Thoracic aorta (tissue), 2 donors: ENCODE measurements at places on chromosomes 1 and 21.

- DNase-seq: no peak
These were observed 634 bp downstream of the ALG14 start for GRCh38 chr1:95072117-95072516.

- DNase-seq: no peak
These were observed 17.4 kb downstream of the BMP8A start for GRCh38 chr1:39508857-39509305.

DNA sequence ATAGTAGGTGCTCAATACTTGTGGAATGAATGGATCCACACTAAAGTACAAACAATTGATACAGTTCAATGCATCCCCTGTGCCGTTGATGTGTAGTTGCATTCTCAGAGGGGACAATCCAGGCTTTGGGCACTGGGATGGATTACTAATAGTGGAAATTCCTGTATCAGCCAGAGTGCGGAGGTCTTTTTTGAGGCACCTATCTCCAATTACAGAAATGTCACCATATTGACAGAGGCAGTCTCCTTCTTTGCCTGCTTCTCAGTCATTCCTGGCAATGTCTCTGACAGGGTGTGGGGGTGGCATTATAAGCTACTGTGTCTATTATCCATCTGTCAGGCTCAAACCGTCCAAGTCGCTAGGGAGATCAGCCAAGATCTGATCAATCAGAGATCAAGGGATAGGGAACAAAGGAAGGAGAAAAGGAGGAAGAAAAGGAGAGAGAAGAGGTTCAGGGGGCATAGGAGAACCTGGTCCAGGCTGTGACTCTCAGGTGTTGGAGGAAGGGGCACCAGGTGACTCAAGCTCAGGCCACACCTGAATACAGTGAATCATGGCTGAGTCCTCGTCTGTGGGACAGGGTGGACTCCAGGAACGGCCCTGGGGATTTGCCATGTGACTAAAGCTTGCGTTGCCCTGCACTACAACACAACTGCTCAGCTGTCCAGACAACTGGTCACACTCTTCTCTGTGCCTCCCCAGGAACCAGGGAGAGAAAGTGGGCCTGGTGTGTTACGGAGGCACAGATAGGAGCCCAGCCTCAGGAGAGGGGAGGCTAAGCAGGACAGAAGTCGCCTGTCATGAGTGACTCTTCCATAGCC is 3.4 kb upstream of the LAMB3 start:
- no peak for DNase-seq

DNA sequence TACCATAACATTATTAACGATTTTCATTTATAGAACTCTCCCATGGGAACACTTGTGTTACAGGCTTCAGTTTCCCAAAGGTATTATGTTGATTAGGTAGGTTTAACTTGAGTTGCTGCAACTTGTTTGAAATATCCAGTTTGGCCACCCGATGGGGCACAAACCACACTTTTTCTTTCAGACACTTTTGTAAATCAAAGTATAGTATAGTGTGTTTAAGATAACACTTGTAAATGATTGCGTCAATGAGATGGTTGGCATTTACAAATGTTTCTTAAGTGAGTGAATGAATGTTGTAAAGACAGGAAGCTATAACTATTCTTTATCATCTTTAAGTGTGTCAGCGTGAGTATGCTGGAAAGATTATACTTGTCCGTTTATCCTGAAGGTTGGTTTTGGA is 4.3 kb downstream of the XPR1 start:
- DNase-seq: no peak

- DNase-seq: peak; percentile 0
These were observed 7.1 kb downstream of the COL6A1 start for GRCh38 chr21:45988366-45989347.

DNA sequence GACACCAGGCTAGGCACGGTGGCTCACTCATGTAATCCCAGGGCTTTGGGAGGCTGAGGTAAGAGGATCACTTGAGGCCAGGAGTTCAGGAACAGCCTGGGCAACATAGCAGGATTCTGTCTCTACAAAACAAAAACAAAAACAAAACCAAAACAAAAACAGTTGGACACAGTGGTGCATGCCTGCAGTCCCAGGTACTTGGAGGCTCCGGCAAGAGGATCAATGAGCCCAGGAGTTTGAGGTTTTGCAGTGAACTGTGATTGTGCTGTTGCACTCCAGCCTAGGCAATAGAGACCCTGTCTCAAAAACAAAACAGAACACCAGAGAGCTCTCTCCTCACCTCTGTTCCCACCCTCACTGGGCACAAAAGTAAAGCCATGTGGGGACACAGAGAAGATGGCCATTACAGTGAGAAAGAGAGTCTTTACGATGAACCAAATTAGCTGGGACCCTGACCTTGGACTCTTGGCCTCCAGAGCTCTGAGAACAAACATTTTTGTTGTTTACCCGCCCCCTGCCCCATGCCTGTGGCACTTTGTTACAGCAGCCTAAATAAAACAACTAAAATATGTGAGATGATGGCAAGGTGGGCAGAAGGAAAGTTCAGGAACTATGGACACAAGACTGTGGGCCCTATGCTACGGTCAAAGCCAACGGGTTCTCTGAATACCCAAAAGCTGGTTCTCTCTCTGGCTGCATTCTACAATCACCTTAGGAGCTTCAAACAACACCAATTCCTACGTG is 9.8 kb downstream of the NADK start:
- no peak for DNase-seq

GRCh38 chr1:153347856-153348255 is 785 bp downstream of the PGLYRP4 start:
- DNase-seq: no peak

GRCh38 chr1:184075055-184076029 is 23.8 kb downstream of the TSEN15 start:
- DNase-seq: no peak

DNA sequence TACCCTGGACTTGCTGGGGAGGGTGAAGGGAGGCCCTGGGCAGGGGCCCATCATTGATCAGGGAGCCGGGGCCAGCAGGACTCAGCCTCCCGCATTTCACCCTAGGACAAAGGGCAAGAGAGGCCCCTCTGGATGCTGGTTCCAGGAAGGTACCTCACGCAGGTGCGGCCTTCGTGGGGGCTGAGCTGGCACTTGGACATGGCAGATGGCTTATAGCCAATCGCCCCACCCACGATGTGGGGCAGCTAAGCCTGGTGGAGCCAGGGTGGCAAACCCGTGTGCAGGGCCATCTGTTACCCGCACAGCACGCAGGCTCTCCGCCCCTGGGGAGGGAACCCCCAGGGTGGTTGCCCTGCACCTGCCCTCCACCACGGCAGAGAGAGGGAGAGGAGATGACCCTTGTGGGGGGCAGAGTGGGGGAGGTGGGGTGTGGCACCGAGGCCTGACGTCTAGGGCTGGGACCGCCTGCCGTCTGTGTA is 2.5 kb downstream of the TFF3 start:
- no peak for DNase-seq

GRCh38 chr1:199778324-199778955 is 249.1 kb upstream of the NR5A2 start:
- no peak for DNase-seq

GRCh38 chr1:71104417-71104816 is 23.6 kb upstream of the ZRANB2 start:
- DNase-seq: no peak

DNA sequence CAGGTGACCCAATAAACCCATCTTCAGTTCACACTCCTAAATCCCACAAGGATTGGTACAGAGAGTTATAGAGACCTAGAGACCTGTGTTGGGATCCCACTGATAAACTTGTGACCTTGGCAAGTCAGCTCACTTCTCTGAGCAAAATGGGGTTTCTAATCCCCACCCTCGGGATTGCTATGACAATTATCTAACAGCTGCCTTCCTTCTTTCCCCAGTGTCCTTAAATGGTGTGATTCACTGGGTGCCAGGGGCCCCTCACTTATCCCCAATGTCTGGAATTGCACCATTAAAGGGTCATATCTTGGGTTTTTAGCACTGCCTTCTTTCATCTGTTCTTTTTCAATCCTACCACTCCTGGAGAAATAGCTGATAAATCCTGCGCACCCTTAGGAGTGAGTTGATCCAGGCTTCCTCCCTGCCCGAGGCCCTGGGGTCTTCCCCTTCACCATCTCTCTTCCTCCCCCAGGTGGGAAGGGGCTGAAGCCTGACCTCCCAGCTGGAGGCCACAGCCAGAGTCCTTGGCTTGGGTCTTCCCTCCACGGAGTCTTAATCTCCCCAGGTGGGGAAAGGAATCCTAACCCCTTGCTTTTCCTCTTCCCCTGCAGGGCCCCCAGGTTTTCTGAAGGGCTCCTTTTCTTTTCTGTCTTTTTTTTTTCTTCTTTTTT is 39.7 kb downstream of the LACTBL1 start:
- DNase-seq: no peak
